GM10248 (cell line): ENCODE measurements at places on chromosomes 2 and 18.

DNA sequence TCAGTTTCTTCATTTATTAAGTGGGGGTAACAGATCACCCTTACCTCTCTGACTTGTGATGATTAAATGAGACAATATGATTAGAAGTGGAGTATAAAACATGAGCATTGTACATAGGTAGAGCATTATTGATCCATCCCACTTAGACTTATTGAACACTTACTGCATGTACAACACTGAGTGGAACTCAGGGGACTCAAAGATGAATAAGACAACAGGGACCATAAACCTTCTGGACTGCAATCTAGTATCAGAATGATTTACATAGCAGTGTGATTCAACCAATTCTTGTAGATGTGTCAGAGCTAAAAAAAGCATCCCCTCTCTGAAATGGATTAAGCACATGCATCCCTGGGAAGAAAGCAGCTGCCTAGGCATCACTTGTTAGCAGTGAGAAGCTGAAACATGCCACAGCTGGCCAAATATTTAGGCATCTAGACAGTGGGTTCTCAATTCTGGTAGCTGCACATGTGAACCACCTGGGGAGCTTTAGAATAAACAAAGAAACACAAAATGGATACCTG lies 111.5 kb downstream of the CYRIA start:
- no peak for DNase-seq

GRCh38 chr2:73494031-73494430 lies 108.4 kb downstream of the ALMS1 start:
- no peak for DNase-seq

GRCh38 chr2:46352621-46353020 lies 55.4 kb downstream of the EPAS1 start:
- no peak for DNase-seq

DNA sequence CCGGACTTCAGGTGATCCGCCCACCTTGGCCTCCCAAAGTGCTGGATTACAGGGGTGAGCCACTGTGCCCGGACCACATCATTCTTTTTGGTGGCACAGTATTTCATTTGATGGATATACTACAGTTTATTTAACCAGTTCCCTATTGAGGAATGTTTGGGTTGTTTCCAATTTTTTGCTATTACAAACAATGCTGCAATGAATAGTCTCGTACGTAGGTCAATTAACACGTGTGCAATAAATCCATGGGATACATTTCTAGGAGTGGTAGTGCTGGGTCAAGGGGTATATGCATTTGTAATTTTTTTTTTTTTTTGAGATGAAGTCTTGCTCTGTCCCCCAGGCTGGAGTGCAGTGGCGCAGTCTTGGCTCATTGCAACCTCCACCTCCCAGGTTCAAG lies 28.4 kb upstream of the XPO1 start:
- no peak for DNase-seq

GRCh38 chr2:232543491-232543890 lies 4.0 kb downstream of the CHRNG start:
- no peak for DNase-seq

- no peak for DNase-seq
Measured at GRCh38 chr2:232387451-232388171, 9.1 kb downstream of the ALPP start.

DNA sequence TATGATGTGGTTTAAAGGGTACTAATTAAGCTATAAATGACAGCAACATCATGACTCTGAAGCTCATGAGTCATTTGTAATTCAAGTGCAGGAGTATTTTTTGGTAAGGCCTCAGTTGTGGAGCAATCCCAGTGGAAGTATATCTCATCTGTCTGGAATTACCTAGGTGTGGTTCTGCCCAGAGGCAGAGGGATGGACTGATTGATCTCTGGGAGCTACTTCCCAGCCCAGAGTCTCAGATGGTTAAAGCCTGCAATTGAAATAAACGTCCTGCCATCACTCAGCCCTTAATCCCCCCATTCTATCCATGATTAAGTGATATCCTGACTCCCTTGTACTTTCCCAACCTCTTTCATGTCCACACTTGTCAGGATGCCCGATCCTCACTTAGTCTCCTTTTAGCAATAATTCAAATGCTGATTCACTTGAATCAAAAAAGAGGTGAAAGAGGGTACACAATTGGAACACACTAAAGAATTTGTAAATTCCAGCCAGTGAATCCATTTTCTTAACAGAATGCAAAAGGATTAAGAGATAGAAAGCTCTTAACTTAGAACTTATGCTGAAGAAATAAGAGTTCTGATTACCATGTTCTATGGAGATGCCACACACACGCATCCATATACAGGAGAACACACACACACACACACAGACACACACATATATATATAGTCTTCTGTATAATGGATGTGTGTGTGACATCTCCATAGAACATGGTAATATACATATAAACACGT lies 664.4 kb downstream of the NYAP2 start:
- no peak for DNase-seq

DNA sequence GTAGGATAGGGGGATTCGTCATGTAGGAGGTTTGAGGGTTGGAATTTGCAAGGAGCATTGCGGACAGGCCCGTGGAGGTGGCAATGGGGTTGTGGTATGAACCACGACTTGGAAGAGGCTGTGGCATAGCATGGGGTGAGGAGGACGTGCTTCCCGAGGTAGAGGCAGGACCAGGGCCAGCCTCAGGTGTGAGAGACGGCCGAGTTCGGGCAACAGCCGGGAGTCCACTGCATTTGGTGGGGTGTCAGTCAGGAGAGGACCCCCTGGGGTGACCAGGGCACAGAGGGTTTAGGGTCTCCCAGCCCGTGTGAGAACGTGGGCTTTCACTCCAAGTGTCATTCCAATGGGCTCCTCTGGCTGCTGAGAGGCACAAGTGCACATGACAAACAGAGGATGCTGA lies 339.0 kb downstream of the EIPR1 start:
- no peak for DNase-seq

DNA sequence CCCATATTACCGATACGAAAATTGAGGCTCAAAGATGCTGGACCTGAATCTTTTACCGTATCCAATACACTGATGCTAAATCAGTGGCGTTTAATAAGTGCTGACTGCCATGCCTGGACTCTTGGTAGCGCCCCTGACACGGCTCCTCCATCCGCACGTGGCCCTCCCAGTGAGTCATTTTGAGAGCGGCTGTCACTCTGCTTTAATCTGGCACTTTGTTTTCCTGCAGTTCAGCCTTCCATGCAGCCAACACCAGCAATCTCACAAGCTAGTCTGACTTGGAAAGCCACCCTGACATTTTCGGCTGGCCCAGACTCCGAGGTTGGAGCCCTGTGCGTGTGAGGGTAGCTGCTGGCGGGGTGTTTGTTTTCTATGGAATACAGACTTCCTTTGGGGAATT lies 155.1 kb upstream of the LMAN1 start:
- DNase-seq = no peak

GRCh38 chr2:5691221-5691984 lies 781 bp upstream of the SOX11 start:
- no peak for DNase-seq

GRCh38 chr2:206784559-206785353 lies 19.4 kb downstream of the FASTKD2 start:
- no peak for DNase-seq

GRCh38 chr2:5176764-5177163 lies 515.4 kb upstream of the SOX11 start:
- DNase-seq = no peak

GRCh38 chr18:25174324-25174723 lies 177.6 kb downstream of the ZNF521 start:
- no peak for DNase-seq
